Dermis lymphatic vessel endothelial cell (primary cell): ENCODE measurements at places on chromosomes 1 and 21. TPM values are rescaled to one million over a fixed set of nuclear protein-coding genes. Genes with fewer than 3 reads are reported as not detected.

Gene TNFRSF4
- total RNA-seq, result 1.2 and 1.7 TPM in 2 replicates

Gene TMPRSS15
- total RNA-seq, result not detected in 2 replicates

Gene CNR2
- total RNA-seq, result not detected in 2 replicates

Gene PLA2G2D
- not detected in 2 replicates for total RNA-seq
